Glomerular endothelial cell (primary cell): ENCODE measurements at places on chromosomes 6 and 20. TPM values are rescaled to one million over a fixed set of nuclear protein-coding genes. Genes with fewer than 3 reads are reported as not detected.

DNA sequence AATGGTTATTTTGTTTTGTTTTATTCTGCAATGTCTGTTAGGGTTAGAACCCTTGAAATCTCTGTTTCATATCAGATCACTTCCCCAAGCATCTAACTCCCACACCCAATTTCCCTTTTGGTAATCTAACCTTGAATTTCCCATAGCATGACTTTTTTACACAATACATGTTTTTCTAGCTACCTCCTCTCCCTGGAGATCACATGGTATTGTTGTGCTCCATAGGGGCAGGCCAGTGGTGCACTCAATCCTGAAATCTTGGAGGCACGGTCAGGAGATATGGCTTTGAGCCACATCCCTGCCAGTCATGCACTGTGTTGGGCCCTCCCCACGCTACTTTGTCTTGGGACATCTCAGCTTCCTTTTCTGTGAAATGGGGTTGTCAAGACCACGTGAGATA is 36.7 kb upstream of the NNAT start:
- DNase-seq: no peak

- DNase-seq: peak; percentile 45
These were observed 8.8 kb downstream of the RAET1L start for GRCh38 chr6:150016324-150017185.

GRCh38 chr6:167000759-167001158 is 1.6 kb downstream of the CEP43 start:
- DNase-seq: no peak

DNA sequence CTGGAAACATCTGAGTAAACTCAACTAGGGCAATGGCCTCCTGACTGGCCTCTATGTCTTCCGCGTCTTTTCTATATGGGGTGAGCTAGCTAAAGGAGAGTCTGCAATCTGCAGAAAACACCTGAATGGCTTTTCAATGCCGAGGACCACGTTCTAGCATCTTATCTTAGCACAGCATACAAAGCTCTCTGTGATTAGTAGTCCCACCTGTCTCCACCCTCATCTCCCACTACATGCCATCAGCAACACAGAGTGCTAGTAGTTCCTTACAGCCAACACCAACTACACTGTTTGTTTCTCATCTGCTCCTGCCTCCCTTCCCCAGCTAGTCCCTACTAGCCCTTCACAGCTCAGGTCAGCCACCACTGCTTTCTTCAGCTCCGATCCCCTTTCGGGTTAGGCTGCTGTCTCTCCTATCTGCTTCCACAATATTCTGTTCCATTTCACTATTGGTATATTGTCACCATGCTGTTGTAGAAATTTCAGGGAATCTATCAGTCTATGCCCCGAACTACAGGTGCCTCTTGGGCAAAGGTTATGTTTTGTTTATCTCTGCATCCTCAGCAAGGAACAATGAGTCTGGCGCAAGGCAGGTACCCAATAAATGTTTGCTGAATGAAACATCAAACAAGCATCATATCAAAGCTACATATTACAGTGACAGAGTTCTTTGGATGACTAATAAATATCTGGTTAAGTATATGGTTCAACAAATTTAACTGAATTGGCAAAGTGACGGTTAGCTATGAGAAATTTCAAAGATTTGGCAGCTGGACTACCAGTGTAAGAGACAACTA is 12.2 kb downstream of the LYRM4 start:
- DNase-seq: no peak

DNA sequence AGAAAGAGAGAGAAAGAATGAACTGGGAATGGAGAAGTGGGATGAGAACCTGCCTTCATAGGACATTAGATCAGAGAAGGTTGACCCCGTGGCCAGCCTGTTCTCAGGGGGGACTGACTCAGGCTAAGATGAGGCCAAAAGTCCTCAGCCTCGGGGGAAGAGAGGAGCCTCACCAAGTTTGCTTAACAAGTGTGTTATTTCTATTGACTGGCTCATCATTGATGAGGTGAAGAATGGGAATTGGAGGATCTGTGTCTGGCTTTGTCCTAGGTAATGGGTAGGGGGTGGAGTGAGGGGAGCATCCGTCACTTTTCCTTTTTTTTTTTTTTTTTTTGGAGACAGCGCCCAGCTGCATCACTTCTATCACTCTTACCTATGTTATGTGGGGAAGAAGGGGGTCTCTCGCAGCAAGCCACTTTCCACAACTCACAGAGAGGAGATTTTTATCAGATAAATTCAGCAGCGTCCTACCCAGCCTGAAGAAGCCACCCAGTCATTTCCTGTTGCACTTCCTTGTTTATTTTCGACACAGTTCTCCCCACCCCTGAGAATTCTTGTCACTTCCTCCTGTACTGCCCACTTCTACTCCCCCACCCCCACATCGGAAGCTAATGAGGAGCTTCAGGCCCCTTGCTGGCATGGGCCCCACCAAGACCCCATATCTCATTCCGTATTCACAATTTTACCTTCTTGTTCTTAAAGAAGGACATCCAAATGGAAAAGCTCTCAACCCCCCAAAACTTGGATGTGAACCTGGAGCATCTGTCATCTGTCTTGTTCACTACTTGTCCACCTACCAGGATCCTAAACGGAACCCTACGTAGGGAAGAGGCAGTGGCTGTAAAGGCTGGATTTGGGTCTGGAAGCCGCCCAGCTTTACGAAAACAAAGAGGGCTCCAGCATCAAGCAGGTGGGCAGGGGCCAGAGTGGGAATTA is 2.8 kb upstream of the RNASET2 start:
- DNase-seq: no peak

CEP57L1 gene
- 17.3 and 17.5 TPM in 2 replicates for total RNA-seq

OPRL1 gene
- 2.7 and 4.5 TPM in 2 replicates for total RNA-seq

DNA sequence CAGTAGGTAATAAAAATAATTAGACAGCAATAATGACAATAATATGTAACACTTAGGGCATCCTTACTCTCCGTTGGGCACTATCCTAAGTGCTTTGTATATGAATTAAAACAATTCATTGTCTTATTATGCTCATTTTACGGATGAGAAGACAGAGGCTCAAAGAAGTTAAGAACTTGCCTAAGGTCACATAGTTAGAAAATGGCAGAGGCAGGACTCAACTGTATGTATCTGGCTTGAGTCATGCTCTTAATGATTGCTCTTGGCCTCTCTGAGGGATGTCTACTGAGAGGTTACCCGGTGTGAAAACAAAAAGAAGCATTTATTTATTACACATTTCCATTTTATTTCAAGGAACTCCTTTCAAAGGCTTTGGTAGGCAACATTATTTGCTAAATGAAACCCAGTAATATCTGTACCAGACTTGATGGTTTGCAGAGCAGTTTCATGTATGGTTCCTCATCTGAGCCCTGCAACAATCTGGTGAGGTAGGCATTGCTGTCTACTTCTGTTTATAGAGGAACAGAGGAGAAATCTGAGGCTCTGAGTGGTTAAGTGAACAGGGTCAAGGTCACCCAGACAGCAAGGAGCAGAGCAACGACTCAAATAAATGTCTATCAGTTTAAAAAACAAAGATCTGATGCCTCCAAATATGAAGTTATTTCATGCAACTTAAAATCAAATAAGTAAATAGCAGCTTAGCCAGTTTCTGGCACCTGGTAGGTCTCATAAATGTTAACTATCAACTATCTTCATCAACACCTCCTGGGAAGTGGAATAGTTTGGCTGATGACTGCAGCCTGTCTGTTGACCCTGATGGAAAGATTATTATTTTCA is 4.2 kb upstream of the PARD6B start:
- no peak for DNase-seq

DNA sequence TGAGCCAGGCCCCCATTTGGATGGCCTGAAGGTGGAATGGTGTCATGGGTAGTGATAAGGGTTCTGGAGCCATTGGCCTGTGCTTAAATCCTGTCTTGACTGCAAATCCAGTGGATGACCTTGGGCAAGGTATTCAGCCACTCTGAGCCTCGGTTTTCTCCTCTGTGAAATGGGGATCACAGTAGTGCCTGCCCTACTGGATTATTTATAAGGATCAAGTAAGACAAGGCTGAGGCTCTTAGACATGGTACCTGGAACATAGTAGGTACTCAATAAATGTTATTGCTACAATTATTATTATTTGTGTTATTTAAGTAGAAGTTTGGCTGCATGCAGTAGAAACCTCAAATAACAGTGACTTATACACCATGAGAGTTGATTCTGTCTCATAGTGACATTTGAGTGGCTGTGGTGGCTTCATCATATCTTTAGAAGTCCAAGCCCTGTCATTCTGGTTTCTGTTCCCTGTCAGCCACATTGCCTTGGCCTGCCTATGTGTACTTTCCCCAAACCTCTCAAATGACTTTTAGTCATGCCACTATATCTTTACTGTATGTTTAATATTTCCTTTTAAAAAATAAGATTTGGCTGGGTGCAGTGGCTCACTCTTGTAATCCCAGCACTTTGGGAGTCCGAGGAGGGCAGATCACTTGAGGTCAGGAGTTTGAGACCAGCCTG is 37.6 kb upstream of the CHMP4B start:
- no peak for DNase-seq

- DNase-seq: no peak
These were observed 207.8 kb downstream of the TTLL2 start for GRCh38 chr6:167532410-167533288.

- DNase-seq: no peak
These were observed 488.3 kb downstream of the CDH26 start for GRCh38 chr20:60446267-60447111.

DNA sequence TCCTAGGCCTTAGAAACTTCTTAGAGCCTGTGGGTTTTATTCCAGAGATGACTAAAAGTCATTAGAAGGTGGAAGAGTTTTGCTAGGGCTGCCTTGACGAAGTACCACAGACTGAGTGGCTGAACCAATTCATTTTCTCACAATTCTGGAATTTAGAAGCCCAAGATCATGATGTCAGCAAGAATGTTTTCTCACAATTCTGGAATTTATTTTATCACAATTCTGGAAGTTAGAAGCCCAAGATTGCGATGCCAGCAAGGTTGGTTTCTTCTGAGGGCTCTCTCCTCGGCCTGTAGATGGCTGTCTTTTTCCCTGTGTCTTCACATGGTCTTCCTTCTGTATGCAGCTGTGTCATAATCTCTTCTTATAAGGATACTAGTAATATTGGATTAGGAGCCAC is 672.9 kb upstream of the MARCKS start:
- DNase-seq: no peak

- no peak for DNase-seq
These were observed 54.1 kb downstream of the CTCFL start for GRCh38 chr20:57470666-57471495.

DNA sequence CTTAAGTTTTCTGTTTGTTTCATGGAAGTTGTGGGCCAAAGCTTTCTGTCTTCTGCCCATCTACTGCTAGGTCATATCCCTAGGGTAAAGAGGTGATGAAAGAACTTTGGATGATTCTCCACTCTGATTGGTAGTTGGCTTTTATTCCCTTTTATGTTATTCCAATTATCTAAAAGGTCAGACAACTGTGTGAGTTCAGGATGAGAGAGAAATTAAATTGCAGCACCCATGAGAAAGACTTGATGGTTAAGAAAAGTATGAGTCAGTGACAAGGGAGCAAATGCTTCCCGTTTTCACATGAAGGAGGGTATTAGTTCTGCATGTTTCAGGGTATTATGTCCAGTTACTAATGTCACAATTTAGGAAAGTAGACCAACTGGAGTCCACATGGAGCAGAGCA is 136.3 kb downstream of the CD109 start:
- no peak for DNase-seq

EFCAB8 gene
- total RNA-seq: 0.05 TPM in 1 of 2 replicates, not detected in the other

DNA sequence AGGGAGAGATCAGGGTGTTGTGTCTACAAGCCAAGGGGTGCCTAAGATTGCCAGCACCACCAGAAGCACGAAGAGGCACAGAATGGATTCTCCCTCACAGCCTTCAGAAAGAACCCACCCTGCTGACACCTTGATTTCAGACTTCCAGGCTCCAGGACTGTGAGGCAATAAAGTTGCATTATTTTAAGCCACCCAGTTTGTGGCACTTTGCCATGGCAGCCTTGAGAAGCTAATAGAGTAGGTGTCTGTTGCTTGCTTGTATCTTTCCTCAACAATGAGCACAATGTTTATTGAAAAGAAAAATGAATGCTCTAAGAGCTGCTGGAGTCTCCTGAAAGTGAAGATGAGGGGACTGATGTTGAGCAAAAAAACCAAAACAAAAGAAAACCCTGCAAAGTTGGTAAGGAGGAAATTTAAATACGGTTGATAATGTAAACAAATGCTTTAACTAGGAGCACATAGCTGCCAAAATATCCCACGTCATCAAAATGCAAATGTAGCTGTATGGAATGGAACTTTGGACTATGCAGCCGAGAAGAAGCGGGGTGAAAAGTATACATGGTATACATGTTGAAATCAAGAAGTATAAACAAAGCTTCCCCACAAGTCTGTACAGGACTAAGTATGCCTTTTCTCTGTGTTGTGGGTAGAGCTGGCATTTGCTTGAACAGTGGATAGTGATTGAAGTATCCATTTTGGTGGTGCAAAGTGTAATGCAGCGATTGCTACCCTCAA is 8.0 kb downstream of the IL20RA start:
- no peak for DNase-seq

DNA sequence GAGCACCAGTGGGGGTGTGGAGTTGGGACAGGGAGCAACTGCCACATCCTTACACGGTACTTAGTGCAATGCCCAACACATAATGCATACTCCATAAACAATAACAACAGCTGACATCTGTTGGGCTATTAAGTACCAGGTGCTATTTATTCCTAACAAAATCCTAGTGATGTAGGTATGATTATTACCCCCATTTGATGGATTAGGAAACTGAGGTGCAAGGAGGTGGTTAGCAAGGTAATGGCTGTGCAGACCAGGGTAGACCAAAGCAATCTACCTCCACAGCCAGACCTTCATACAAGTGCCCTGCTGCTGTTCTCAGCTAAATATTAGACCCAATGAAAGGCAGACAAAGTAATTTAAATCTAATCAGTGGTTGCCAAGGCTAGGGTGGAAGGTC is 36.8 kb downstream of the SLC13A3 start:
- DNase-seq: no peak

GPR6 gene
- total RNA-seq: not detected in 2 replicates

SLC35D3 gene
- not detected in 2 replicates for total RNA-seq

RMND1 gene
- 18.2 and 34.1 TPM in 2 replicates for total RNA-seq

DNA sequence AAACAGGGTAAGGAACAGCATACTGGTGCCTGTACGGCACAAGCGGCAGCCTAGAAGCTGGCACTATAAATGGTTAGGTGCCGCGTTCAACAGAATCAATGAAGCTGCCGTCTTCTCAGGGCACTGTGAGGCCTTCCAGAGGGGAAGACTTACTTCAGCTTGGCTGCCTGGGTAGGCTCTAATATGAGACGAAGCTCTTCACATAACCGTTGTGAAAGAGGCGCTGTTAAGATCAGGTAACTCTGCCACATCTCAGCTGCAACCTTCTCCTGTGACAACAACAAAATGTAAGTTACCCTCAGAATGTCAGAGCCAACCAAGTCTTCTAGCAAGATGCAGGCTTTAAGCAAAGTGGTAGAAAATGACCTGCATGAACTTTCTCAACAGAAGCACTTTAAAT is 12.0 kb upstream of the LYRM2 start:
- no peak for DNase-seq

GRCh38 chr20:20452254-20452676 is 84.4 kb downstream of the INSM1 start:
- peak; percentile 29 for DNase-seq

GRCh38 chr6:76584121-76584520 is 511.7 kb upstream of the IMPG1 start:
- DNase-seq: no peak

ENTPD6 gene
- 46.3 and 57.7 TPM in 2 replicates for total RNA-seq

GRCh38 chr6:147078602-147079001 is 125.6 kb upstream of the STXBP5 start:
- DNase-seq: no peak

GRCh38 chr6:19761121-19761520 is 76.0 kb upstream of the ID4 start:
- DNase-seq: no peak
